ENCODE measurements at places on chromosomes 16 and 17. TPM values are rescaled to one million over a fixed set of nuclear protein-coding genes. Genes with fewer than 3 reads are reported as not detected.

DNASE1L2 gene
- total RNA-seq: 0.41 TPM

- no peak for DNase-seq
These were observed 33.1 kb upstream of the RPTOR start for GRCh38 chr17:80511222-80512180.

ABCA3 gene
- total RNA-seq: 0.24 TPM

GRCh38 chr17:70677783-70678647, 508.7 kb downstream of the KCNJ2 start:
- DNase-seq: no peak

PRR35 gene
- not detected for total RNA-seq

DNA sequence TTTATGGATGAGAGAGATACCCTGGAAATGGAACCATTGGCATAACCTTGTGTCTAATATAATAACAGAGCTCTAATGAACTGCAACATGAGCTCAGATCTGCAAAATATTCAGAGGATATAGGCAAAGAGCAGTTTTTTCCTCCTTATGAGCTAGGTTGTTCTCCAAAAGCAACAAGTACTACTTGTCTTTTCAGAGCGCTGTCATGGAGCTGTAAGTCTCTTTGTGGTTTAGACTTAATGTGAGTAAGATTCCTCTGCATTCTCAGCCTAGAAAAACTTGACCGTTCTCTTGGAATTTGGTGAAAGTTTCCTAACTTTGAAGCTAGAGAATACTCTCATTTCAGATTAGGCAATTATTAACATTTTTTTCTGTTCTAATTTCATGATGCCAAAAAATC, 85.2 kb downstream of the FTO start:
- DNase-seq: no peak

ADAM11 gene
- 0.10 TPM for total RNA-seq

C17orf67 gene
- total RNA-seq: 0.95 TPM

ENO3 gene
- total RNA-seq: 2.0 TPM

Measured in foreskin keratinocyte (primary cell).